Retinal pigment epithelial cell (primary cell): ENCODE measurements at places on chromosomes 1 and 21.
A peak's percentile ranks its signal among the peaks of the same experiment; 100 is the strongest.

DNA sequence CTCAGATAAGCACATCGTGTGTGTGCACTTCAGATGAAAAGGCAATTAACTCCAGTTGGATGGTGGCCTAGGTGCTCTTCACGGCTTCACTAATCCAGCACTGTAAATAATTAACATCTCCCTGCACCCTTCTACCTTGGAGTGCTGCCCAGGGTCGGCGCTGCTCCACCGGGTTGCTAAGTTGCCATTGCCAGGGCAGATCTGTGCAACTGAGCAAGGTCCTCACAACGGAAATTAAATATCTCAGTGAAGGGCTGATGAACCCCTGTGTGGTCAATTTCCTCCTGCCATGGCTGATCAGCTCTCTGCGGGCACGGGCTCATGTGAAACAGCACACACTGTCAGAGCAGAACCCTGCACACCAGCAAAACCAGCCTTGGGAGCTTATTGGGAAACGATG, 63.2 kb downstream of the SYDE2 start:
- DNase-seq, result peak; percentile 66

GRCh38 chr1:33872275-33872674, 8.4 kb downstream of the HMGB4 start:
- DNase-seq, result no peak

DNA sequence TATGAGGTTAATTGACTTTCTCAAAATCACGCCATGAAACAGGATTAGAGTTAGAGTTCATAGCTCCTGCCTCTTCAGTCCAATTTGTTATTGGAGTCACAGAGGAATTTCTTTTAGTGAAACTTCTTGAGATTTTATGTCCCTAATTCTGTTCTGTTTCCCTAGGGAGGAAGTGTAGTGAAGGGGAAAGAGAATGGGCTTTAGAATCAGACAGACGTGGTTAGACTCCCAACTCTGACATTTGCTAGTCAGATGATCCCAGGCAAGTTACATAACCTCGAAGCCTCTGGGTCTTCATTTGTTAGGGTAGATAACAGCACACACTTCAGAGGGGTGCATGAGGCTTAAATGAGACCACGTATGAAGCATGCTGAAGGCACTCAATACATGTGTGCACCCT, 83.9 kb downstream of the ASTN1 start:
- no peak for DNase-seq

DNA sequence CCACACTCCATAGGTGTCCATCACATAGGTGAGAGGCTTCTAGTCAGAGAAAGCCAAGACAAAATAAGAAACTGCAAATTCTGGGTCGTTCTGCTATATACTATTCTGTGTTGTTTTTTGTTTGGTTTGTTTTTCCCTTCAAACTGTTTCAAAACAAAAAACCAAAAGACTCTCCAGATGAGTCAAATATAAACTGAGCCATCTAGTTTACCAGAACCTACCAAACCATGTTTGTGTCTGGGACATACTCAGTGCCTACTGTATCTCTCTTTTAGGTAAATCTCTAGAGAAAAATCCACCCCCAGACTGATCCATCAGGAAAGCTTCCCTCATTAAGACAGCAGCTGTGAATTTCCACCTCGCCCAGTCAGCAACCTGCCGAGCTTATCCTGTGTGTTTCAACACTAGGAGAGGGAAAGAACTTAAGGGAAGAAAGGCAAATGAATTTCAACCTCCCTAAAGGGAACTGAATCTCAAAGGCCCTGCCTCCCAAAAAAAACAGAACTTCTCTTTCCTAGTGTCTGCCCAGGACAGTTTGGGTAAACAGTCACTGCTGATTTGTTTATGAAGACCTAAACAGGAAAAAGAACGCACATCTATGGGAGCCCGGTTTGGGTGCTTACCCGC, 17.2 kb downstream of the PPT1 start:
- DNase-seq, result no peak

DNA sequence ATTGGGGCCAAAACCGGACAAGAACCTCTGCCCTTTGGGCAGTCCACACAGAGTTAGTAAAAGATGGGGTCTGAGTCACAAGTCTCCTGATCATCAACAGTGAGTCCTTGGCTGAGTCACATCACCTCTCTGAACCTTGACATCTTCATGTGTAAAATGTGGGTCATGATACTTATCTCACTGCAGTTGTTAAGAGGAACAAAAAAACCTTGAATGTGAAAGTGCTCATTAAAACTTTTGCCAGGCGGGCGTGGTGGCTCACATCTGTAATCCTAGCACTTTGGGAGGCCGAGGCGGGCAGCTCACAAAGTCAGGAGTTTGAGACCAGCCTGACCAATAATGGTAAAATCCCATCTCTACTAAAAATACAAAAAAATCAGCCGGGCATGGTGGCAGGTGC, 15.7 kb downstream of the S100A16 start:
- no peak for DNase-seq

GRCh38 chr1:53579221-53580008, 120.2 kb downstream of the DMRTB1 start:
- DNase-seq, result no peak

- DNase-seq, result peak; percentile 29
These were observed 11.9 kb upstream of the CLDN8 start for GRCh38 chr21:30227633-30228404.

DNA sequence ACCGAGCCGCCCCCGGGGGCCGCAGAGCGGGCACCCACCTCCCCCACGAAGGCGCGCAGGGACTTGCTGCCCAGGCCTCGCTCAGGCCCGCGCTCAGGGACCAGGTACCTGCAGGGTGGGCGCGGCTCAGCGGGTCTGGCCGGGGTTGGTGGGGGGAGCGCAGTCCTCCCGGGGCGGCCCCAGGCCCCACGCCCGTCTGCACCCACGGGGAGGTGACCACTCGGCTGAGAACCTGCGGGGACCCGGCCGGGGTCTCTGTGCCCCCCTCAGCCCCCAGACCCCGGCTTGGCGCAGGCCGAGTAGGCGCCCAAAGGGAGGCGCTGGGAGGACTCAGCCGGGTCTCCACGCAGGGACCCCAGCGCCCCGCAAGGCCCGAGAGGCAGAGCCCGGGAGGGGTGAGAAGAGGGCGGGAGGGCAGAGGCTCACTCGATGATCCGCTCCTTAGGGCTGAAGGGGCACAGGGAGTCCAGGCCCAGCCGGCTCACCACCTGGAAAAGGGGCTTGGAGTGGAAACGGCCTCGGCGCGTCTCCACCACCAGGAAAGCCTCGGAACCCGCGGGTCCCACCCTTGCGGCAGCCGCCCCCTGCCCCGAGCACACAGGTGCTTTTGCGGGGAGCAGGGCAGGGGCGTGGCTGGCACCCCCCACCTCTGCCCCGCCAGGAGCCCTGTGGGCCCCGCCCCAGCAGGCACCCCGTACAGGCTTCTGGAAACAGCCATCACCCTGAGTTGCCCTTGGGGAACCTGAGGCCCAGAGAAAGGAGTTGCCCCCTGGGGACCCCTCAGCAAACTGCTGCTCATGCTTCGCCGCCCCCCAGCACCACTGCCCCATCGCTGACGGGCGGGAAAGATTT, 9.3 kb downstream of the FTCD start:
- no peak for DNase-seq

GRCh38 chr1:62435231-62436038, 1.4 kb upstream of the USP1 start:
- DNase-seq, result peak; percentile 16

- DNase-seq, result no peak
These were observed 40.5 kb downstream of the S100B start for GRCh38 chr21:46564391-46564790.

GRCh38 chr21:39927304-39927886, 60.2 kb downstream of the PCP4 start:
- DNase-seq, result no peak

- peak; percentile 55 for DNase-seq
These were observed 14.6 kb downstream of the LCA5L start for GRCh38 chr21:39430954-39431353.

- DNase-seq, result no peak
These were observed 3.7 kb upstream of the TEKT2 start for GRCh38 chr1:36080236-36080635.

GRCh38 chr1:101308935-101309333, 72.1 kb downstream of the S1PR1 start:
- no peak for DNase-seq

GRCh38 chr21:42384989-42385388, 10.9 kb downstream of the TMPRSS3 start:
- DNase-seq, result no peak

GRCh38 chr1:237685551-237685950, 205.2 kb downstream of the ZP4 start:
- no peak for DNase-seq

DNA sequence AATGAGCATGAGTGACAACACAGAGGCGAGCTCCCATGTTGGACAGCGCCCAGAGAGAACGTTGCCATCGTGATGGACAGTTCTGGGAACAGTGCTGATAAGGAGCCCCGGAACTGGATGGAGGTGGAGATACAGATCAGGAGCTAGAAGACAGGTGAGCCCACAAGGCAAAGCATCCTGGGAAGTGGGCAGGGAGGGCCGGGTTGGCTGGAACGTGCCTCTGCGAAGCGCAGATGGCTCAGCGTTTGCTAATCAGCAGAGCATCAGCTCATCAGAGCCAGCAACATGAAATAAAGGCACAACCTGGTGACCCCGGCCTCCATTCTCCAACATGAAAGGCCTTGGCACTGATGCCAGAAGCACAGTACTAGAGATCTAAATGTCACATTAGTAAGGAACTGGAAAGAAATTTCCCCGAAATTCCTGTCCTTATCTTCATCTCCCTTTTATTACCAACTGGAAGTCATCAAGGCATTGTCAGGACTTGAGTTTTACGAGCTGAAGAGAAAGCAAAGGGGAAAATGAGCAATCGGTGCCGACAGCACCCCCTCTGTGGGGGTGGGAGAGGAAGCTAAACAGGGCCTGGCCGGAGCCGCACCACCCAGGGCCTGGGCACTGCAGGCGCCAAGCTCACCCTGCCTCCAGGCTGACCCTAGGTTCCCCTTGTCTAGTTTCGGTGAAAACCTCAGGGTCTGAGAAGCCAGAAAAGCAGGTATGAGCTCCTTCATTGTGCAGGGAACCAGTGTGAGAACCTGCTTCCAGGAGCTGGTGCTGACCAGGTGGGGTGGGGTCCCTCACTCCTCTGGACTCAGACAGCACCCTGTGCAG, 19.9 kb downstream of the ABCA4 start:
- DNase-seq, result no peak

DNA sequence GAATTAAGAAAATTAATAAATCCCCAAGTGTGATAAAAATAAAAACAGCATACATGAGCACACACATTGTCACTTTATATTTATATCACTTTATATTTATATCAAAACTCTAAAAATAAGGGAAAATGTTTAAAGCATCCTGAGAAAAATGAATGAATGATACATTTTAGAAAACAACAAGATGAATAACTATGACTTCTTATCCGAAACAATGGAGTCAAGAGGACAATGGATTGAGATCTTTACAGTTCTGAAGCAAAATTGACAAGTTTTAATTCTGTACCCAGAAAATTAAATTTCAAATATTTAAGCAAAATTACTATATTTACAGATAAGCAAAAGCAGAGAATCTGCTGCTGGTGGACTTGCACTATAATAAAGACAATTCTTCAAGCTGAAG, 512.6 kb downstream of the MRPL39 start:
- DNase-seq, result no peak

GRCh38 chr21:39479164-39479813, 27.5 kb downstream of the SH3BGR start:
- DNase-seq, result no peak

- DNase-seq, result no peak
These were observed 351.4 kb downstream of the NPHP4 start for GRCh38 chr1:5640845-5641244.

DNA sequence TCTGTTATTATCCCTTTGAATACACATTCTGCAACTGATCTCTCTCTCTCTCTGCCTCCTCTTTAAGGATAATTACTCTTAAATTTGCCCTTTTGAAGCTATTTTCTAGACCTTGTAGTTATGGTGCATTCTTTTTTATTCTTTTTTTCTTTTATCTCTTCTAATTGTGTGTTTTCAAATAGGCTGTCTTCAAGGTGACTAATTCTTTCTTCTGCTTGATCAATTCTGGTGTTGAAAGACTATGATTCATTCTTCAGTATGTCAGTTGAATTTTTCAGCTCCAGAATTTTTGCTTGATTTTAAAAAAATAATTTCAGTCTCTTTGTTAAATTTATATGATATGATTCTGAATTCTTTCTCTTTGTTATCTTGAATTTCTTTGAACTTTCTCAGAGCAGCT, 95.6 kb upstream of the GPR52 start:
- DNase-seq, result no peak

DNA sequence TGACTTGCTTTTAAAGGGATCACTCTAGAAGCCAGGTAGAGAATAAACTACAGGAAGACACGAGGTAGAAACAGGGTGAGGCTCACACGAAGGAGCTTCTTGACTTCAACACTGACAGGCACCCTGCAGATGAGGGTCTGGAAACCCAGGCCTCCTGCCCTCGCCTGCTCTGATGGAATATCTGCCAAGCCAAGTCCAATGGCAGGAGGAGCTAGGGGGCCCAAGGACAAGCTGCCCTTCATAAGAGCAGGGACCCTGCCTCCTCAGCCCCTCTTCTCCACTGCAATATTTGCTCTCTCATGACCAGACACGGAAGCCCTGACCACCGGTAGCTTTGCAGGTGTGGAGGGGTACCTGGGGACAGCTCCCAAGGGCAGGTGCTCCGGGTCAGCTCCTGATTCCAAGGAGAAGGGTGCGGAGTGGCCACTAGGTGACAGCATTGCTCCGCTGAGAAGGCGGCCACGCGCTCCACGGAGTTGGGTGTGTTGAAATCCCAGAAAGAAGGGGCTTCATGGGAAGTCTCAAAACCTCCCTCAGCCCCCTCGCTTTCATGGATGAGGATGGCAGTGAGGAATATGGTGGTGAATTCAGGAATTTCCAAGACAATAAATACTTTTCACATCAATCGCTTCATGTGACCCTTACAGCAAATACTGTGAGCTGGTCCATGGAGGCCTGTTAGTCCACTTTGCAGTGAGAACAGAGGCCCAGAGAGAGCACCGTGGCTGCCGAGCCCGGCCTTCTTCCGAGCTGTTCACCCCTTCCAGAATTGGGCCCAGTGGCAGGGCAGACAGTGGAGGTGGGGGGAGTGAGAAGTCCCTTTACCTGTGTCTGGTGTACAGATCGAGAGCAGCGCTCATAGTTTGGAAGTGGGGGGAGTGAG, 33.2 kb upstream of the PAX7 start:
- DNase-seq, result no peak

- no peak for DNase-seq
These were observed 34.0 kb downstream of the FOXO6 start for GRCh38 chr1:41394959-41395956.

- no peak for DNase-seq
These were observed 220.1 kb upstream of the VAMP3 start for GRCh38 chr1:7550981-7551380.

- DNase-seq, result peak; percentile 81
These were observed 58.7 kb upstream of the RGS1 start for GRCh38 chr1:192516776-192517297.

- DNase-seq, result no peak
These were observed 69.5 kb downstream of the RHOU start for GRCh38 chr1:228804640-228805413.

GRCh38 chr1:47409311-47410067, 6.6 kb upstream of the FOXE3 start:
- DNase-seq, result peak; percentile 18
